ENCODE measurements at places on chromosomes 12 and 14.

DNA sequence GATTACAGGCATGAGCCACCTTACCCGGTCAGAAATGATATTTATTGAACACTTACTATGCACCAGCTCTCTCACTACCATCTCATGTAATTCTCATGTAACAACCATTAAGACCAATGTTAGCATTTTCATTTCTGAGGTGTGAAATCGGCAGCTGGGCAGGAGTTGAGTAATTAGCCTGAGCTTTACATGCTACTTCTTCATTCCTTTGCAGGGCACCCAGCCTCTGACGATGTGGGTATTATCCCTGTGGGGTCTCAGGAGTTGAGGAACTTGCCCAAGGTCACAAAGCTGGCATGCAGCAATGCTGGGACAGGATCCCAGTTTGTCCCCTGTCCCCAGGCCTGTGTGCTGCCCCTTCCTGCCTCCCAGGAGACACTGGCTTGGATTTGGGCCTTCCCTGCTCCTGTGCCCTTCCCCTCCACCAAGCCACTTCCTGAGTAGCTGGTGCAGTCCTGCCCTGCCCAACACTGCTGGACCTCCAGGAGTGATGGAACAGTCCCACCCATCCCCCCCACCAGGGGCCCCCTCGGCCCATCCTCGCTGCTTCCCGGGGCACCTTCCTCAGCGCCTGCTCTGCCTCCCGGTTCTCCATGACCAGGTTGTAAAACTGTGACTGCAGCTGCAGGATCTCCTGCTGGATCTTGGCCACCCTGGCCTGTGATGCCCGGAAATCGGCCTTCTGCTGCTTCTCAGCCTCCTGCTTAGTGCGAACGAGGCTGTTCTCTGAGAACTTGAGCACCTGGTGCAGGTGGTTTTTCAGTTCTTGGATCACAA, 14.7 kb downstream of the RITA1 start:
- no peak for DNase-seq

DNA sequence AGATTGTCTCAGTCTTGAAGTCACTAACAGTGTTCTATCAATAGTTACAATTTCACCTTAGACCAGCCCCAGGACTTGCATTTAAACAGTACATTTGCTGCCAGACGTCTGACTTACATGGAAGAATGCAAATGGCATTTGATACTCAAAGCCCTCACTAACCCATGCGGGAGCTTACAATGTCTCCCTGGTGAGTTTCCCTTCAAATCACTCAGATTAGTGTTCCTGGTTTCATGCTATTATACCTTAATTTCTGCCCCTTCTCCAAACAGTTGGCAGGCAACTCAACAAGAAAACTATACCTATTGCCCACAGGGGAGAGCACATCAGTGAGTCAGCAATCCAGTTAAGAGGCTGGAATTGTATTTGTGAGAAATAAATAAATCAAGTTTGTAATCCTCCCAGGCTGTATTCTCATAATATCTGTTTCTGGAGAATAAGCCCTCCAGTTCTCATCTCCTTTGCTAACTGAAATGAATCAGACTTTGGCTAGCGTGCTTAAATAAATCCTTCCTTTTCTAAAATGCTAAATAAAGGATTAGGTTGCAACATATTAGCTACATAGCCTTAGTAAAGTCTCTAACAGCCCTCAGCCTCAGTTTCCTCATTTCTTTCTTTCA, 23.7 kb downstream of the GSTZ1 start:
- DNase-seq, result peak; percentile 51

- peak; percentile 74 for DNase-seq
Measured at GRCh38 chr12:90211017-90211416, 502.4 kb upstream of the ATP2B1 start.

- no peak for DNase-seq
Measured at GRCh38 chr12:32964981-32965585, 68.5 kb upstream of the PKP2 start.

- peak; percentile 72 for DNase-seq
Measured at GRCh38 chr12:8045952-8046944, 13.7 kb downstream of the FOXJ2 start.

DNA sequence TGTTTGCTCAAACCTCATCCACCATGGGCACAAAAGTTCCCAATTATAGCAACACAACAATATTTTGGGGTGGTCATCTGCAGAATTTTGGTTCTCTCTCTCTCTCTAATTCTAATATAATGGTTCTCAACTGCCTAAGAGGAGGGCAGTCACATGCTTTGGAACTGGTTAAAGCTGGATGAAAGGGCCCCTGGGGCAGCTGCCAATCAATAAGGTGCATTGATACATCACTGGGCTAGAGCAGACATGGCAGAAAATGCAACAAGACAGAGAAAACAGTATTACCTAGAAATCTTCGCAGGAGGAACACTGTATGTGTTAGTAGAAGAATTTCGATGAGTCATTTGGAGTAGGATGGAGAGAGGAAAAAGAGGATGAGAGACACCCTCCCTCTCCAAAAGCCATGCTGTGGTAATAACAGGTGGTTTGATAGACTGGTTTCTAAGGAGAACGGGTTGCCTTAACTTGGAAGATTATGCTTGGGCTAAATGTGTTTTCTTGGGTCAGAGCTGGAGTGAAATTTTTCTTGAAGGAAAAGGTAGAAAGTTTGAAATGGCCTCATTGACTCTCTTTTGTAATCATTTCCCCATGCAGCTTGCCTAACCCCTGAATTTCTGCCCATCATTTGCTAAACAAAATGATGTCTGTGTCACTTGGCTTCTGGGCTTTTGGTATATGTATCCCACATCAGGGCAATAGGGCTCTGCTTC, 67.1 kb upstream of the HIF1A start:
- peak; percentile 16 for DNase-seq

DNA sequence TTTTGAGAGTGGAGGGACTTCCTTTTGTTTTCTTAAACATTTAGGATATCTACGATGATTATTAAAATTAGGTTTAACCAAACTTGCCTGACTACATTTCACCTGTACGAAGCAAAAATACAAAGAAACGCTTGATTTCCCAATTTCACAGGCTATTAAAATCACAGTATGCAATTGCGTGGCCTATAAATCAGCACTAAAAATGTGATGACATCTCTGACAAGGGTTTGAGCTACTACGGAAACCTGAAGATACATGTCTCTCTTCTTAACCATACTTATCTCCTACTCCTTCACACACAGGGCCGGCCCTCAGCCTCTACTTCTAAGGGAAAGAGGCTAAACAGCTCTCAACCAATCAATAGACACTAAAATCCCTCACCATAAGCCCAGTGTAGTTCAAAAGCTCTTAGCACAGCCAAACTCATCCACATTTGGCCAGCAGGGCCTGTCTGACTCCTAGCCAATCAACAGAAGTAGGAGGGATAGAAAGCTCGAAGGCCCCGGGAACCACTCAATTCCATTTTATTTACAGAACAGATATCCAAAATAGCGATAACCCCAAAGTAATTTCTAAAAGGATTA, 137.3 kb downstream of the FOXN3 start:
- no peak for DNase-seq

- DNase-seq, result peak; percentile 65
Measured at GRCh38 chr12:21819236-21819635, 44.7 kb upstream of the KCNJ8 start.

- no peak for DNase-seq
Measured at GRCh38 chr12:124577374-124577773, 10.0 kb upstream of the NCOR2 start.

DNA sequence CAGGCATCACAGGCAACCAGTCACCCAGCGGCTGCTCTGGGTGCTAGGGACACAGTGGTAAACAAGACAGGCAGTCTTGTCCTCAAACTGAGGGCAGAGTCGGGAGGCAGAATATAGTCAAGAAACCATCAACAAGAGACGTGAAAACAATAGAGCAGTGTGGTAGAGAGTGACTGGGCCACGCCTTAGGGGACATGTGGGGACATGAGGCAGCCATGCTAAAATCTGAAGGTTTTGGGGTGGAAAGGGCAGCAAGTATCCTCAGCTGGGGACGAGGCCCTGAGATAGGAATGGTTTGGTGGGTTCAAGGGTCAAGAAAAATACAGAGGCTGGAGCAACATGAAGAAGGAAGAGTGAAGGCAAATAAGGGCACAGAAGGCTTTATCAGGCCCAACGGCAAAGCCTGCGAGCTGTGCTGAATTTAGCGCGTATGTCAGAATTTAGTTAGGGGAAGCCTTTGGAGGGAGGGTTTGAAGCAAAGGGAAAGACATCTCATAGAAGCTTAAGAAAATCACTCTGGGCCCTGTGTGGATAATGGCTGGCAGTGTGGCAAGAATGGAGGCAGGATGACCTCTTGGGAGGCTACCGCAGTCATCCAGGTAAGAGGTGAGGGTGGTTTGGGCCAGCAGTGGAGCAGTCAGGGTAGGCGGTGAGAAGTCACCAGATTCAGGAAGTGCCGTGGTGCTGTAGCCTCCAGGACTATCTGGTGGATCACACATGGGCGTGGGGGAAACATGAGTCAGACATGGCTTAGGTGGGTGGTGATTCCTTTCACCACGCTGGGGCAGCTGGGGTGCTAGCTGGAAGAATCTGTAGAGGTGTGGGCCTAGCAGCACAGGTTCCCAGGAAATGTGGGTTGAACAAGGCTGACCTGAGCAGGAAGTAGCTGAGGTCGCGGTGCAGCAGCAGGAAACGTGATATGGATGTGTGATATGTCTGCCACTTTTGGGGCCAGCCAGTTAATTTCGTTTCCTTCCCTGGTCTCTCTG, 3.0 kb downstream of the EVL start:
- no peak for DNase-seq

DNA sequence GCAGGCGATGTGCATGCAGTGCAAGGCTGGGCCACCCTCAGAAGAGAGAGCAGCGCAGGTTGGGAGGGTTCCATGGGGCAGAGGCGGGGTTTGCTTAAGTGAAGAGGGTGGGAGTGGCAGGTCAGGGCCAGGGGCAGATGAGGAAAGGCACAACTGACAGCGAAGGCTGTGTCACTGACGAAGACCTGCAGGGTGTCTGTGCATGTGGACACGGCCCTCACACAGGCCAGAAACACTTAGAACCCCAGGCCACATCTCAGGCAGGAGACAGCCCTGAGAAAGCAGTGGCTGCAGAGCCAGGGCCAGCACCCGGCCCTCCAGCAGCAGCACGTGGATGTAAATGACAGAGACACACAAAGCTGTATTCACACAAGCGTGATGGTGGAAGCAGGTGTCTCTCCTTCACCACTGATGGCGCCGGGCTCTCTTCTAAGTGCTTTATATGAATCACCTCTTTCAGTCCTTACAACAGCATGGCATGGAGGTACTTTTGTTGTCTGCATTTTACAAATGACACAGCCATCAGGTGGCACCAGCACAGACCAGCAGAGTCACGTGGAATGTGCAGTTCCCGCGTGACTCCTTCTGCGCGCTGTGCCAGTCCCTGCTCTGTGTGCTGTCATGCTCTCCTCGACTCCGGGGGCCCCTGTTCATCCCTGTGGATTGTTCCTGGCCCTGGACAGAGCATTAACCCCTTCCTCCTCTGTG, 54.6 kb downstream of the TSPAN11 start:
- no peak for DNase-seq
